ENCODE measurements at places on chromosomes 3 and 15.
A peak's percentile ranks its signal among the peaks of the same experiment; 100 is the strongest.

GRCh38 chr3:89042236-89042835, 65.1 kb upstream of the EPHA3 start:
- no peak for DNase-seq

DNA sequence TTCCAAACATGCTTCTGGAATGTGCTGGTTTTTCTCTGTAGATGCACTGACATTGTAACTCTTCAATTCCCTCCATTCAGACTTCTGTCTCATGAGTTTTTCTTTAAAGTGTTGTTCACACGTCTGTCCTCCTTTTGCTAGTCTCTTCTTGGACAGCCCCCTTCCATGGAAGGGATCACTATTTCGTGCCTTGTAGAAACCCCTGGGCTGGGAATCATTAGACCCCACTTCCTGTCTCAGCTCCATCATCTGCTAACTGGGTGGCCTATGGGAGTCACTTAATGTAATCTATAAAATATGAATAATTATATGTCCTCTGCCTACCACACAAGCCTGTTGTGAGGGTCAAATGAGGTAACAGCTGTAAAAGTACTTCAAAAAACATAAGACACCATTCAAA, 110.6 kb downstream of the THSD4 start:
- no peak for DNase-seq

DNA sequence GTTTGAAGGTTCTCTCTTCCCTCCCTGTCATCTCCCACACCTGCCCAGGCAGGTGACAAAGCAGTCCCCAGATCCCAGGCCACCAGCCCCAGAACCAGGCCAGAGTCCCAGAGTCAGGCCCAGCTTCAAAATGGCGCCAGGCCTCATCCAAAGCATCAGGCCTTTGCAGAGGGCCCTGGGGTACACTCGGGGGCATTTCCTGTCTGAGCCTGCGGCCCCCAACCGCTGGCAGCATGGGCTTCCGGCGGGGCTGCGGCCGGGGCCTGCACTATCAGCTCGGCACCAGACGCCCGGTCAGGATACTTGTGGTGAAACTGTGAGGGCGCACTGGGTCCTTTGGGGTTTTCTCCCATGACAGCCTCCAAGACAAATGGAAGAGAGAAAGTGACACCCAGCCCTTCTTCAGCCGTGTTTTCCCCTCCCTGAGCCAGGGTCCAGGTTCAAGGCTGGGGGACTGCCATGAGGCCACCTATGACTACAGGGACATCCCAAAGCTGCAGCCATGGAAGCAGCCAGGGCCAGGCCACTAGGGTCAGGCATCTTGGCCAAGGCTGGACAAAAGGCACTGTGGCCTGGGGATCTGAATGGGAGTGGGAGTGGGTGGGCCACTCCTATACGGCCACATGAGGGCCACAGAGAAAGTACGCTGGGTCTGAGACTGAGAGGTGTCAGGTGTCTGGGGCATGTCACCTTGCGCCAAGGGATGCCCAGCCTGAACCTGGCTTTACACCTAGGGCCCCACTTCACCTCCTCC, 33.9 kb downstream of the RPN1 start:
- no peak for DNase-seq

- DNase-seq: no peak
Observed at GRCh38 chr3:197775317-197775716, 15.7 kb upstream of the LRCH3 start.

DNA sequence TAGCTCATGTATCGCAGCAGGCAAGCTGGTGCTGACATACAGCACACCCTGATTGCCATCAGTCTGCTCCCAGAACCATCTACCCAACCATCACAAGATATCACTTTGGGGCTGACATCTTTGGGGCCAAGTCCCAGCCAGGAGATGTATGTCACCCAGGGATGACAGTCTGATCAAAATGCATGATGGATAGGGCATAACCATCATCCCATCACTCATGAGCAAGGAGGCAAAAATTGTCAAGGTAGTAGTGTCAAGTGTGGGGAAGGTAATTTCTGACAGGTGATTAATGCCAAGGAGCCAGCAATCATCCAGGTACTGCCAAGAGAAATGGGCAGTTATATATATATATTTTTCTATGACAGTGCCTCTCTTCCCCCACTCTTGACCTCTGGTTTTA, 277.4 kb downstream of the WDR72 start:
- DNase-seq: no peak

GRCh38 chr3:50095352-50095998, 6.8 kb downstream of the RBM5 start:
- DNase-seq: no peak

- peak; percentile 78 for DNase-seq
Observed at GRCh38 chr15:66452971-66453580, 44.5 kb downstream of the SNAPC5 start.

DNA sequence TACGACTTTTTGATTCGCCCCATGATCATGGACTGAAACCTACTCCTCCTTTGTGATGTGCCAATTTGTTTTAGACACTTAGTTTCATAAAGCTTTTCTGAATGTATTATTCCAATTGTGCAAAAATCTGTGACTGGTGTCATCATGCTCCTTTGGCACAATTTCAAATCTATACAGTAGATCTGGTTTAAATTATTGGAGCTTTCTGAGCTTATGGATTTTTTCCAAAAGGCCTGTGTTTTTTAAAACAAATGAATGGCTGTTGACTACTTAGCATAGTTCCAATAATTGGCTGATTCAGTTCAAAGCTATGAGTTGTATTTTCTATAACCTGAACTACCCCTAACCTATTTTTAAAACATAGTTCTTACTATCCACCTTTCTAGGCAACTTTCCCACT, 282.7 kb downstream of the CNTN3 start:
- DNase-seq: no peak

DNA sequence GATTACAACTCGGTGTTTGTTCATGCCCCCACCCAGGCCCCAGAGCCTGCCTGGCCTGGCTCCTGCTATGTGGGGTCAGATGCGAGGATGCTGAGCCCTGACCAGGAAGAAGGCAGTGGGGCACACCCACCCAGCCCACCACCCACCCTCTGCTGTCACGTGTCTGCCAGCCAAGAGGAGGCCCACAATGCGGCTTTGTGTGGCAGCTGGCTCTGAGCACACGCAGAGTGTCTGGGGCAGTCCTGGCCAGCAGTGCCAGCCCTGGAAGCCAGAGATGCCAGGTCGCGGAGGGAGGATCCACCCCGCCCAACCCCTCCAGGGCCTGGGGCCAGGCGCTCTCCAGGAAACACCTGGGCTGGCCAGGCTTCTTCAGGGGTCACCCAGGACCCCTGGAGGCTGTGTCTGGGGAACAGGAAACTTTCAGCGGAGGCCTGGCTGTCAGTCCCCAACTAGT, 26.4 kb upstream of the KLF13 start:
- DNase-seq: no peak

- no peak for DNase-seq
Observed at GRCh38 chr15:86010398-86010797, 69.3 kb upstream of the AGBL1 start.

GRCh38 chr3:122390665-122391064, 6.7 kb downstream of the FAM162A start:
- DNase-seq: no peak

DNA sequence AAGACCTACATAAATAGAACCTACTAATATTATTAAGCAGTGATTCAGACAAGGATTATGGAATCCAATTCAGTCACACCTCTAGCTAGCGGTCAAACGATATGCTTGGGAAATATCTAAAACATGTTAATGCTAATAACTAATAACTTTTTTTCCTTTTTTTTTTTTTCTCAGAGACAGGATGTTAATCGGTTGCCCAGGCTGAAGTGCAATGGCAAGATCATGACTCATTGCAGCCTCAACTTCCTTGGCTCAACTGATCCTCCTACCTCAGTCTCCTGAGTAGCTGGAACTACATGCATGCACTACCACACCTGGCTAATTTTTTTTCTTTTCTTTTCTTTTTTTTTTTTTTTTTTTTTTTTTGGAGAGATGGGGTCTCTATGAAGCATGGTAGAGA, 124.1 kb downstream of the NR2E3 start:
- DNase-seq: no peak

- no peak for DNase-seq
Observed at GRCh38 chr15:66388576-66388975, 1.9 kb downstream of the MAP2K1 start.

- DNase-seq: no peak
Observed at GRCh38 chr3:29331456-29332194, 50.8 kb downstream of the RBMS3 start.

GRCh38 chr3:187264021-187264420, 27.5 kb downstream of the MASP1 start:
- no peak for DNase-seq

All from NCI-H446 treated with DMSO at 0.1 percent for 48 hours (cell line).